Endothelial cell of umbilical vein (primary cell): ENCODE measurements at places on chromosomes 2 and 18. TPM values are rescaled to one million over a fixed set of nuclear protein-coding genes. Genes with fewer than 3 reads are reported as not detected.

GRCh38 chr2:231622963-231623362, 30.3 kb downstream of the TEX44 start:
- no peaks in the 10 kb centered on the region for H3K4me1 ChIP-seq
- no peak for DNase-seq
- H3K36me3 ChIP-seq, result no peaks in the 10 kb centered on the region
- no peaks in the 10 kb centered on the region for H3K27me3 ChIP-seq

The PCARE gene
- not detected in 2 replicates for polyA plus RNA-seq

DNA sequence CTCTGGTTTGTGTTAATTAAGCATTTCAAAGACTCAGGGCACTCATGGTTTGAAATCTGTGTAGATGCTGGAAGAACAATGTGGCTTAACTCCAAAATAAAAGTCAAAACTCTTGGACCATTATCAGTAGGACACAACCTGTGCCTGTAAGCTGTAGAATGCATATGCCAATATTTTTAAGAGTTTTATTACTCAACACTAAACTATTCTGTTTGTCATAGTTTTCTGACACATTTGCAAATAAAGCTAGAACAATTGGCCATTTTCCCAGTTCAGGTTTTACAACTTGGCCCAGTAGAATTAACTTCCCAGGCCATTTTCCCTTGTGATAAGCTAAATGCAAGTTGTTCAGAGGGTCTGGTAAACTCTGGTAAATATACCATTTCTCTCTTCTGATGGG, 713.1 kb downstream of the CBLN2 start:
- DNase-seq, result peak; percentile 2
- H3K4me1 ChIP-seq, result no peaks in the 10 kb centered on the region
- H3K36me3 ChIP-seq, result no peaks in the 10 kb centered on the region
- H3K4me3 ChIP-seq, result no peak overlapping the region
- H3K27ac ChIP-seq, result no peak overlapping the region

The CAD gene
- polyA plus RNA-seq, result 60.3 and 66.5 TPM in 2 replicates

DNA sequence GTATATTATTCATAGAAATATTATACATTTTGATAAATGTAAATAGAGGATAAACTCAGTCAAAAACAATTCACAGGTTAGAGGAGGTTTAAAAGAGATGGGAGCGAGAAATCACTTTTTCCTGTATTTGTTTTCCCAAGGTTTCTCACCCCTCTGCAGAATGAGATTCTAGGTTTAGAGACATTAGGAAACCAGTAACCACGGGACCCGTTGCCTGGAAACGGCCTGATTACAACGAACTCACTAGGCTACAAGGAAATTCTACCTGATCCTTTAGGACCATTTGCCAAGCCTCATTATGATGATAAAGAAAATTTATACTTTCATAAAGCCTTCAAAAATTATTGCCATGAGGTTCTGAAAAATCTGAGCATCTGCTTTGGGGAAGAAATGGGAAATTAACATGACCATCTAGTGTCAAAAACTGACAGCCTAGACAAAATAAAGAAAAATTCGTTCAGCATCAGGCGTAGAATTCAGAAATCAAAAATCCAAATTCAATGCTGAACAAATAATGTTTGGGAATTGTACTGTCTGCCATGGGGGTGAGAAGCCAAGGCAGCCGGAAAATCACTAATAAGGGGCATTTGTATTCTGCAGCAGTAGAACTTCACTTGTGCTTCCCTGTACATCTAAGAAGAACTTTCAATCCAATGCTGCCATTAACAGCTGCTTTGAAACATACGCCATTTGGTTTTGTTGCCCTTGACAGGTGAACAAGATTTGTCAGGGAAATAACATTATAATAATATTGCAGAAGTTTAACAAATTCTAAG, 262.3 kb downstream of the NRXN1 start:
- H3K27me3 ChIP-seq, result no peaks in the 10 kb centered on the region
- DNase-seq, result no peak
- no peaks in the 10 kb centered on the region for H3K36me3 ChIP-seq
- no peak overlapping the region for H3K27ac ChIP-seq

- no peak for DNase-seq
- H3K4me3 ChIP-seq, result no peak overlapping the region
- peaks cover 3% of the 10 kb centered on the region for H3K4me1 ChIP-seq
- H3K27me3 ChIP-seq, result no peaks in the 10 kb centered on the region
Measured at GRCh38 chr2:20169796-20170703, 54.9 kb downstream of the SDC1 start.

DNA sequence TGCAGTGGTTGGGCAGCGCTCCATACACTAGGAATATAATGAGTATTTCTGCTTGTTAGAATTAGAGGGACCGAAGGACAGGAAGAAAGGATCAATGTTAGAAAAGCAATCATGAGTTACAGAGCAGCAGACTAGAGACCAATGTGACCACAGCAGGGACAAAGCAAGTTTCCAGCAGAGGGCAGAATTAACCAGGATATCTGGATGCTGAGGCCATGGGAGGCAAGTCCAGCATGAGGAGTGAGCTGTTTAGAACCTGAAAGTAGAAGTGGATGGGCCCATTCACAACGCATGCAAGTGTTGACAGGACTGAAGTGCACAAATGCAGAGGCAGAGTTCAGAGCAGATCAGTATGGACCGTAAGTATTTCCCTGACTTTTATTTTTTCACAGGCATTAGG, 910.4 kb upstream of the GYPC start:
- H3K27me3 ChIP-seq, result no peaks in the 10 kb centered on the region
- H3K27ac ChIP-seq, result no peak overlapping the region
- no peak overlapping the region for H3K4me3 ChIP-seq

GRCh38 chr18:6370886-6371635, 43.6 kb downstream of the L3MBTL4 start:
- H3K4me3 ChIP-seq, result no peak overlapping the region
- no peaks in the 10 kb centered on the region for H3K36me3 ChIP-seq
- no peaks in the 10 kb centered on the region for H3K4me1 ChIP-seq
- no peaks in the 10 kb centered on the region for H3K27me3 ChIP-seq

GRCh38 chr18:12088731-12089375, 4.8 kb upstream of the ANKRD62 start:
- H3K4me3 ChIP-seq, result no peak overlapping the region
- no peaks in the 10 kb centered on the region for H3K4me1 ChIP-seq
- DNase-seq, result no peak
- H3K36me3 ChIP-seq, result no peaks in the 10 kb centered on the region

The C2orf76 gene
- polyA plus RNA-seq, result 6.0 and 7.4 TPM in 2 replicates

DNA sequence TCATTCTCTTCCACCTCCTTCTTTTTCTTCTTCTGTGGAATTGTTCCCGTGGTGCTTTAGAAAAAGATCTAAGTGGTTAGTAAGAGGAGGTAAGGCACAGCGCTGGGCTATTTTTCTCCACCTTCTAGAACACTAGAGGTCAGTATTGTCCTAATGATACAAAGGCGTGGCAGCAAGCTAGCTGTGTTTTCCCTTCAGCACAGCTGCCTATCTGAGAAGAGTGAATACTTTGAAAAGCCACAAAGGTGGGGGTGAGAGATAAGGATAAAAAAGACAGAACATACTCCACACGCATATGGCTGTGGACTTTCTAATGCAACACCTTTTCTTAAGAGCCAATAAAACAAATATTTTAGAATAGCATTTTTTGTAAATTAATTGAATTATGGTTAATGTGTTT, 2.1 kb downstream of the CNTNAP5 start:
- H3K27me3 ChIP-seq, result no peaks in the 10 kb centered on the region
- H3K4me1 ChIP-seq, result no peaks in the 10 kb centered on the region
- no peaks in the 10 kb centered on the region for H3K36me3 ChIP-seq
- H3K27ac ChIP-seq, result no peak overlapping the region
- DNase-seq, result peak; percentile 9

DNA sequence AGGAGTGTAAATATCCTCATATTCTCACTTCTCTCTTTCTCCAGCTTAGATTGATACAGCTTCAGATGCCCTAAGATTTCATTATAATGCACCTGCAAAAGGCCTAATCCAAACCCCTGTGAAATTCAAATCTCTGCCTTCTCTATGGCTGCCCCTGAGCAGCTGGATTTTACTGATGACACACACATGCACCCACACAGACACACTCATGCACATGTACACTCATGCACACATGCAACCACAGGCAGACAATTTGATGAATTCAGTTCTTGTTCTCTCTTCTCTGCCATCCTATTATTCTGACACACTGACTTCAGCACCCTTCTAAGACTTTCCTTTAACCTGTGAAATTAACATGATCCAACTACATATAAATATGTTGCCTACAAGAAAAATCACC, 563.2 kb downstream of the RNF144A start:
- H3K27me3 ChIP-seq, result no peaks in the 10 kb centered on the region
- H3K36me3 ChIP-seq, result no peaks in the 10 kb centered on the region
- no peak for DNase-seq

- H3K4me1 ChIP-seq, result no peaks in the 10 kb centered on the region
- H3K4me3 ChIP-seq, result no peak overlapping the region
- H3K36me3 ChIP-seq, result peaks cover 38% of the 10 kb centered on the region
- no peak overlapping the region for H3K27ac ChIP-seq
Measured at GRCh38 chr2:100971221-100971620, 30.9 kb upstream of the RPL31 start.

DNA sequence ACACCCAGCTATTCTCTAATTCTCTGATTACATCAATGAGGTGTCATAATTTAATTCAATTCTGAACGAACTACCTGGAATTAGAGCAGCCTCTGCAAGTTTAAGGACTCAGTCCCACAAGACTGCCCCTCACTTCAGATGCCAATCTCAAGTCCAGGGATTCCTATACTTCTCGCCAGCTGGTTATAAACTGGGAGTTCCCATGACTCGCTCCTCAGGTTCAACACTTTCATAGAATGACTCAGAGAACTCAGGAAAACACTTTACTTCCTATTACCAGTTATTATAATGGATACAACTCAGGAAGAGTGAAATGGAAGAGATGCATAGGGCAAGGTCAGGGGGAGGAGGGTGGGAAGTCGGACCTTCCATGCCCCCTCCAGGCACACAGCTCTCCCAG, 112.3 kb upstream of the ATP5MC3 start:
- no peak overlapping the region for H3K27ac ChIP-seq
- H3K4me1 ChIP-seq, result no peaks in the 10 kb centered on the region
- peak; percentile 19 for DNase-seq
- H3K4me3 ChIP-seq, result no peak overlapping the region
- no peaks in the 10 kb centered on the region for H3K36me3 ChIP-seq

DNA sequence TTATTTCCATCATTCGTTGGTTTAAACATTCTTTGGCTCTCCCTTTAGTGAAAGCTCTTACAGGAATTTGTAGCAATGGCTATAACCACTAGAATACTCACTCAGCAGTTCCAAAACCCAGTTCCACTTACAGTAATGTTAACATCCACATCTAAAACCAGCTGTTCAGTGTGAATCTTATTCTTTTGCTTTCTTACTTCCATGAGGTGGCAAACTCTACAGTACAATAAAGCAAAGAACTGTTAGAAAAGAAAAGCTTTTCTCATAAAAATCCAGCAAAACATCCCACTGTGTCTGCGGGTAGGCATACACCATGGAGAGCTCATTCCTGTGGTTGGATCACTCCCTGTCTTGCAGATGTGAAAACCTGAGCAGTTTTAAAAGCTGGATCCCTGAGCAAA, 147.1 kb downstream of the ARHGAP28 start:
- H3K36me3 ChIP-seq, result no peaks in the 10 kb centered on the region
- no peaks in the 10 kb centered on the region for H3K4me1 ChIP-seq
- H3K27me3 ChIP-seq, result no peaks in the 10 kb centered on the region
- DNase-seq, result no peak

DNA sequence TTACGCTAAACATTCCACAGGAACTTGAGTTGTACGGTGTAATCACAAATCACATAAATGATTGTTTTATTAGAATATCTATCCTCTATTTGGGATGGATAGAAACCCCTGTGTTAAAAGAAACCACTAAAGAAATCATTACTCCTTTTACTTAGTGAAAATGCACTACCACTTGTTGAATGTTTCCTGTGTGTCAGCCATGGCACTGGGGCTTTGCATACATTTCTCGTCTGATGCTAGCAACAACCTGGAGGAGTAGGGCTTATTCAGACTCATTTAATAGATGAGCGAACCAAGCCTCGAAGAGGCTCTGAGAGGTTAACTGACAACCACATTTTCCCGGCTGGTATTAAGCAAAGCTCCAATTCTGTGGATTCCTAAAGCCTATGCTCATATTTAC, 60.5 kb upstream of the PELI1 start:
- H3K4me1 ChIP-seq, result no peaks in the 10 kb centered on the region
- no peaks in the 10 kb centered on the region for H3K27me3 ChIP-seq
- H3K4me3 ChIP-seq, result no peak overlapping the region

- no peak overlapping the region for H3K4me3 ChIP-seq
- DNase-seq, result no peak
- peaks cover 53% of the 10 kb centered on the region for H3K4me1 ChIP-seq
- no peaks in the 10 kb centered on the region for H3K27me3 ChIP-seq
- H3K27ac ChIP-seq, result peak overlapping the region; percentile 92
Measured at GRCh38 chr2:215716956-215717355, 281.1 kb upstream of the FN1 start.

GRCh38 chr2:88190808-88191721, 20.9 kb downstream of the THNSL2 start:
- H3K36me3 ChIP-seq, result no peaks in the 10 kb centered on the region
- H3K4me3 ChIP-seq, result no peak overlapping the region
- H3K27ac ChIP-seq, result no peak overlapping the region
- peak; percentile 29 for DNase-seq

DNA sequence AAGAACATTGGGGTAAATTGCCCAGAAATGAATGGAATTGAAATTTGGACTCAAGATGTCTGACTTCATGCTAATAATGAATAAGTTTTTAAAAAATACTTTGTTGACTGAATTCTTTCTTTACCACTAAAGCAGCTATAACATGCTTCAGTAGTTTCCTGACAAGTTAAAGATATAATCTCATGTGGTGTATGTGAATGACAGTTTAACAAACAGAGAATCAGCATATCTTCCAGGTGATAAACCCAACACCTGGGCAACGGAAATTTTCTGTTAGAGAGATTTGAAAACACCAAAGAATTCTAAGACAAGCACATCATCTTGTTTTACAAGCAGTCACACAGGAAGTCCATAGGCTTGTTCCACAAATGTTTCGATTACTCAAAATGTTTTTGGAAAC, 372.6 kb upstream of the VRK2 start:
- H3K27me3 ChIP-seq, result no peaks in the 10 kb centered on the region
- DNase-seq, result no peak
- H3K27ac ChIP-seq, result no peak overlapping the region
- H3K4me3 ChIP-seq, result no peak overlapping the region
- no peaks in the 10 kb centered on the region for H3K36me3 ChIP-seq

The CNTNAP5 gene
- not detected in 2 replicates for polyA plus RNA-seq

GRCh38 chr2:194465641-194466040, 1191.4 kb upstream of the SLC39A10 start:
- no peaks in the 10 kb centered on the region for H3K36me3 ChIP-seq
- no peak for DNase-seq
- H3K4me3 ChIP-seq, result no peak overlapping the region
- H3K27ac ChIP-seq, result no peak overlapping the region
- no peaks in the 10 kb centered on the region for H3K27me3 ChIP-seq
- no peaks in the 10 kb centered on the region for H3K4me1 ChIP-seq

DNA sequence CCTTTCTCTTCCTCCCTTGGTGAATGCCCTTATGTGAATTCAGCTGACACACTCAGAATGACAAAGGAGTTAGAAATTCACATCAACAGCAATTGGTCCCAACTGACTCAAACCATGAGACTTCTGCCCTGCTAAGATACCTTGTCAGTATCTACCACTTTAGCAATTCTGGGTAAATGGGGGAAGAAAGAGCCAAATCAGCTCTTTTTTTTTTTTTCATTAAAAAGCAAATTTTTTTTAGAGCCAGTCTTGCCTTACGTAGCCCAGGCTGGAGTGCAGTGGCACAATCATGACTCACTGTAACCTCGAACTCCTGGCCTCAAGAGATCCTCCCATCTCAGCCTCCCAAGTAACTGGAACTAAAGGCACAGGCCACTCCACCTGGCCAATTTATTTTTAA, 1.7 kb upstream of the PPP4R1 start:
- peak overlapping the region; percentile 79 for H3K27ac ChIP-seq
- peaks cover 52% of the 10 kb centered on the region for H3K4me1 ChIP-seq
- H3K4me3 ChIP-seq, result no peak overlapping the region
- peaks cover 3% of the 10 kb centered on the region for H3K36me3 ChIP-seq
- no peaks in the 10 kb centered on the region for H3K27me3 ChIP-seq
